ENCODE measurements at places on chromosomes 4 and X.
A peak's percentile ranks its signal among the peaks of the same experiment; 100 is the strongest.

- no peak for DNase-seq
Measured at GRCh38 chr4:170623899-170624298, 534.1 kb upstream of the AADAT start.

DNA sequence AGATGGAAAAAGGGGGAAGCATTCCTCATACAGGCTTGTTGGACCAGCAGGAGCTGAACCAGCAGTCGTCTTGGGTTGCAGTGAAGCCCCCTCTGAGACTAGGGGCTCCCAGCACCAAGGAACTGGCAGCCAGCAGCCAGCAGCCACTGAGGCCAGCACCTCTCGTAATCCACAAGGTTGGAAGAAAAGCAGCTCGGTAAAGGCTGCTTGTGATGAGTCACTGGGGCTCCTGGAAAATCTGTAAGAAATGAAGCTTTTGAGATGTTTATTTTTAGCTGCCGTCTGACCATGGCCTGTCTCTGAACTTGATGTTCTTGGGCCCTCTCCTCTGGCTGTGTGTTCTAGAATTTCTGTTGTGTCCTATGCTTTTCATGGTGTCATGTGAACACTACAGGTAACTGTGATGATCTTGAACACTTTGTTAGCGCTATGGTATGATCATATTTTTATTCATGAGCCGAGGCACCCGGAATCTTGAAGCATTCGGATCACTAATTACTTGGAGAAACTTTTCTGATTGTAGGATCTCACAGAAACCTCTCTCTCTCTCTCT, 18.6 kb downstream of the CLCN4 start:
- no peak for DNase-seq

DNA sequence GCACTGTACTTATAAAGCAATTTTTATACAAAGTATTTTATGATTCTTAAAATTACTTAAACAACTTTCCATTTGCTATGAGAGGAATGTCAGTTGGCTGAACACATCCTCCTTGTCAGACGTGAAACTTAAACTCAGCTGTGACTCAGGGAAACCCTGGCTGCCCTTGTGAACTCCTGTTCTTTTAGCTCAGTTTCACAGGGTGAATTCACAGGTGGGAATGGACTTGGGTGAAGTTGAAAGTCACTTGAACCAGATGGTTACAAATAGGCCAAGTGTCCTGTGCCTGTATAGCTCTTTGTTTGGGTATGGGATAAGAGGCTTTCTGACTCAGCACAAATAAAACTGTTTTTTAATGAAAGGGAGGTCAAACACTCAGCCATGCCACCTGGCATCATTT, 67.4 kb upstream of the FAM47B start:
- DNase-seq = no peak

GRCh38 chr4:89161841-89162240, 50.5 kb downstream of the TIGD2 start:
- DNase-seq = no peak

- DNase-seq = no peak
Measured at GRCh38 chr4:38925492-38926413, 58.1 kb downstream of the FAM114A1 start.

DNA sequence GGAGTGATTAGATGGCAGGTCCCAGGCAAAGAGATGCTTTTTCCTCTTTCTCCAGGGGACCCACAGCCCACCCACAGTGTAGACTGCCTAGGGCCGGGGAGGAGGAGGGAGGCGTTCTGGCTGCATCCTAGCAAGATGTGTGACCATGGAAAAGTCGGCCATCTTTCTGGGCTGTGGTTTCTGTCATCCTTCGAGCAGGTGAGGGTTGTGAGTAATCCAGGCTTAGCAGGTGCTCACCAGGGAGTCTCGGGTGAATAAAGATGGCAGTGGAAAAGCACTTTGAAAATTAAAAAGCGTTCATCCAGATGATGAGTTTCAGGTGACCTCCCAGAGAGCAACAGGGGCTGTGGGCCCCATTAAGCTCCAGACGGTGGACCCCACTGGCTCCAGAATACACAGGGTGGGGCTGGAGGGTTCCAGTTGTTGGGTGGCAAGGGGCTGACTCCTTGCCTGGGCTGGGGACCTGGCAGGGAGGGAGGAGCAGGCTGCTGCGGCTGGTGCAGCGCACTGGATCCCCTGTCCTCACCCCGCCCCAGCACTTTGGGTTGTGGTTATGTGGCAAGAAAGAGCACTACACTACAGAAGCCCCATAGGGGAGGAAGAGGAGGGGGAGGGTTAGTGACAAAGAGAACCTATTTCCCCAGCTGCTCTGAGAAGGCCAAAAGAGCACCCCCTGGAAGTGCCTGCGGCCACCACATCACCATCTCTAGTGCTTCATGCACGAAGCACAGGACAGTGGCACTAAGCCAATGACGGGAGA, 23.7 kb downstream of the ELF4 start:
- DNase-seq = peak; percentile 39

- no peak for DNase-seq
Measured at GRCh38 chrX:101025126-101025525, 26.8 kb downstream of the TRMT2B start.

- DNase-seq = no peak
Measured at GRCh38 chrX:47221756-47222155, 3.3 kb downstream of the CDK16 start.

Data from stimulated activated CD4-positive, alpha-beta T cell treated with anti-CD3 and anti-CD28 coated beads, Interleukin-4, amount 100 ng/mL, for 4 hours (primary cell).